ENCODE measurements at places on chromosomes 2 and 18.

GRCh38 chr2:111618978-111619902, 264.8 kb downstream of the ANAPC1 start:
- no peak for DNase-seq

GRCh38 chr2:96950381-96951124, 35.8 kb downstream of the FAM178B start:
- no peak for DNase-seq

DNA sequence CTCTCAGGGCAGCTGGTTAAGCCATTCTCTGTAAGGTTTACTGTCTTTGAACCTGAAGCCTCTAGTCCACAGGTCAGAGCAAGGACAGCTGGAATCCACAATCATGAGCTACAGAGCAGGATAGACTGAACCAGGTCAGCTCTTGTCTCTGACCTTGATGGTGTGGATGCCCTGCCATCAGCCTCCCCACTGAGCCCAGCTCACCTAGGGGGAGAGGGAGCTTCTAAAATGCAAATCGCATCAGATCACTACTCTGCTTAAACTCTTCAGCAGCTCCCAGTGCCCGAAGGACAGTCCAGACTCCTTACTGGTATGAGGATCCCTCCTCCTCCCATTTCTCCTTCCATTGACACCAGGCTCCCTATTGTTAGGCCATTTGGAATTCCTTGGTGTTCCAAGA, 255.3 kb upstream of the CCDC68 start:
- no peak for DNase-seq

- DNase-seq, result no peak
These were observed 88.9 kb upstream of the THOC1 start for GRCh38 chr18:356778-357177.

- DNase-seq, result no peak
These were observed 26.7 kb upstream of the APOB start for GRCh38 chr2:21070341-21071257.

GRCh38 chr2:20093263-20094141, 42.1 kb upstream of the LAPTM4A start:
- DNase-seq, result no peak

DNA sequence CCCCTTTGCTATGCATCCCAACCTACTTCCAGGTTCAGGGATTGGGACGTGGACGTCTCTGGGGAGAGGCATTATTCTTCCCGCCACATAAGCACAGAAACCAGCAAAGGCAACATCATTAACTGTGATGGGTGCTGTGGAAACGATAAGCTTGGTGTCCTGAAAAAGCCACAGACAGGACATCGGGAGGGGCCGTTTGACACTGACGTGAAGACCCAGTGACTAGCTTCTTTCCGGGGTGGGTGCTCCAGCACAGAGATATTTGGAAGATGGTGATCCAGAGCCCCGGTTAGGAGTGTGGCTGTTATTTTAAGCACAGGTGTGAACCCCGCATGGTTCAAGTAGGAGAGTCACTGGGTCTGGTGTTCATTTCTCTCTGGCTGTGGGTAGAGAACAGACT, 163.8 kb upstream of the HDAC4 start:
- DNase-seq, result no peak

DNA sequence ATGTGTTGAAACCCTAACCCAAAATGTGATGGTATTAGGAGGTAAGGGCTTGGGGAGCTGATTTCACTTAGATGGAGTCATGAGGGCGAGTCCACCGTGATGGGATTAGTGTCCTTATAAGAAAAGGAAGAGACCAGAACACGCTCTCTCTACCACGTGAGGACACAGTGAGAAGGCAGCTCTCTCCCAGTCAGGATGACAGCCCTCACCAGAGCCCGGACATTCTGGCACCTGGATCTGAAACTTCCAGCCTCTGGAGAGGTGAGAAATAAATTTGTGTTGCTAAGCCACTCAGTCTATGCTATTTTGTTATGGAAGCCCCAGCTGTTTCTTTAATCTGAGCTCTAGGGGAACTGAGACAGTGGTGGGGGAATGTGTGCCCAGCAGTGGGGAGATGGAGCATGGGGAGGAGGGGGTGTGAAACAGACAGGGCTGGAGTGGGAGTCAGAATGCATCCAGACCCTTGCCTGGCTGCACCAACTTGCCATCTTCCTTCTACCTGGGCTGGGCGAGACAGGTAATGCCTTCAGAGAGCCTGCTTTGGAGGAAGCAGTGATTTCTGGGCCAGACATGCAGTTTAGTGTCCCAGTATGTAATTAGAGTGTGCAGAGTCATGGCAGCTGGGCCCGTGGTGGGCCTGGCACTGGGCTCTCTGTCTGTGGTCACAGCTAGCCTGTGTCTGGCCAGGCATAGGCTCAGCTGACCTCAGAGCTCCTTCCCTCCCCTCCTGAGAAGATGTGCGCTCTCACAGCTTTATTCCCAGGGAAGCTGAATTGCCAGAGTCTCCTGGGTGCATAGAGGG, 38.1 kb downstream of the RHOB start:
- no peak for DNase-seq

DNA sequence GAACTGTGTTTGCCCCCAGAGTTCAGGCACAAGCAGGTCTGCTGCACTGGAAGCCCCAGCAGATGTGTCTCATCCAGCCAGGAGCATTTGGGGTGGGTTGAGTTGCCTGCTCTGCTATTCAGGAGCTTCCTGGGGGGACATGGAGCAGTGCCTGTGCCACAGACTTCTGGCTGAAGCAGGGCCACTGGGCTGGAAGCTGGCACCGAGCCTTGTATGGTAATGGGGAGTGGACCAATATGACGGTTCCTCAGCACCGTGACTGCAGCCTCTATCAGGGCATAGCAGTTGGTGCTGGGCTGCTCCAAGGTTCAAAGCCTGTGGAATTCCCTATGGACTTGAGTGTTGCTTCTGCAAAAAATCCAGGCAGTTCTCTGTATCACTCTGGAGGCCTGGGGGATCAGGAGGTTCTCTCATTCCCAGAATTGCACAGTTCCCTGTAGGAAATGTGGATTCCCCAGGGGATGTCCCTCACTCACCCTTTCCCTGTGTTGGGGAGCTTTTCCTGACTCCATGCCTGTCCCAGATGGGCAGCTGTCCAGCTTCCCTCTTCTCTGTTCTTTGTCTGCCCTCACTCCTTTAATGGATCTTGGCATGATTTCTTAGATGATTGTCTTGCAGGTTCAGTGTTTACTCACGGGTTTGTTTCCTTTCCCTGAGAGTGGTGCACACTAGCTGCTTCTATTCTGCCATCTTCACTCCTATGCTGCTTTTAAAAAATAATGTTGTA, 37.2 kb upstream of the THSD7B start:
- no peak for DNase-seq

- DNase-seq, result no peak
These were observed 369.3 kb upstream of the RND3 start for GRCh38 chr2:150856596-150857281.

DNA sequence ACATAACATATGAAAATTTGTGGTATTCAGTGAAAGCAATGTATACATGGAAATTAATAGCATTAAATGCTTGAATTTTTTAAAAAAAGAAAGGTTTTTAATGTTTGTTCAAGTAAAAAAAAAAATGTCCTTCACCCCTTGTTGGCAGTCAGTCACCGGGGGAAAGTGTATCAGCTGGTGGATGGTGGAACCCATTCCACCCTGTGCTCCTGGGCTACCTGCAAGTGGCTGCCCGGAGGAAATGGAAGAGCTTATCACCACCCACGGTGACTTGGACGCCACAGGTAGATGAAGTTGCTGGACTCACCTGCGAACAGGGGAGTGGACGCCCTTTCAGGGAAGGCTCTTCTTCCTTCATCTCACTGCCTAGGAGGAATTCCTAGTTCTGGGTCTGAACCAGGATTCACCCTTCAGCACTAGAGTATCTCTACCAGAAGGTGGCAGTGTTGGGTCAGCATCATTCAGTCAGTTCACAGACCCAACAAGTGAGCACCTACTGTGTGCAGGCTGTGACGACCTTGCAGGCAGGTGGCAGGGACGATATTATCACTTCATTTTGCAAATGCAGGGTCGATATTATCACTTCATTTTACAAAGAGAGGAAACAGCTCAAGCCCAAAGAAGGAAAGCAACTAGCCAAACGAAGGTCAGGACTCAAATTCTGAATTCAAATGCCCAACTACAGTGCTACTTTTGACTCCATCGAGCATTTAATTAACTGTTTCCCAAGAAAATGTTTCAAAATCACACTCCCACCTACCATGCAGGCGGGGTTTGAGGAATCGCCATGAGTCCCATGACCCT, 35.8 kb downstream of the CIB4 start:
- peak; percentile 31 for DNase-seq

GRCh38 chr2:207224381-207224780, 58.6 kb upstream of the KLF7 start:
- no peak for DNase-seq

- no peak for DNase-seq
These were observed 261.6 kb downstream of the NRXN1 start for GRCh38 chr2:50770299-50770698.

DNA sequence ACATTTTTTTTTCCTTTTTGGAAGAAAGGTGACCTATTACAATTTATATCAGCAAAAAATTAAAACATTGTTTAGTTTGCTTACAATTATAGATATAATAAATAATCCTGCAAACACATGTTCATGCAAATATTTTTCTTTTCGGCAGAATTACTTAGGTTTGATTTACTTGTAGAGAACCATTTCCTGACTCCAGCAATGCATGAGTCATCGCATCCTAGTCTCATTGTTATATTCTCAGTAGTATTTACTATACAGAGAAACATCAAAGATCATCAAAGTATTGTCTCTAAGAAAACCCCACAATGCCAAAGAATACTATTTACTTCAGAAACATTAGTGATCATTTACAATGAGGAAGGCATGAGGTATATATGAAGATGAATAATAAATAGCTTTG, 40.4 kb upstream of the MTIF2 start:
- peak; percentile 24 for DNase-seq

DNA sequence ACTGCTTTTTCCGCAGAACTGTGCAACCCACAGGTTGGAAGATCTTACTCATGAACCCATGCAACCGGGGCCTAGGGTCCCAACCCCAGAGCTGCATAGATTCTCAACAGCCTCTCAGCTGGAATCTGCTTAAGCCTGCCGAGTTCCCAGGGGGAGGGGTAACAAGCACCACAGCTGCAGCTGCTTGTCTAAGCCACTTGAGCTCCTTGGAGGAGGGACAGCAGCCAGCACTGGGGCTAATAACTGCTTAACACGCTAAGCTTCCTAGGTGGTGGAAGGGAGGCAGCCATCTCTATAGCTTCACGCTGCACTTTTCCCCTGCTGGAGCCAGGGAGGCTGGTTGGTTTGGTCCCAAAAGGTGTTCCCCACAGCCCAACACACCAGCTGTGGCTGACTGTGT, 311.6 kb downstream of the DSC3 start:
- DNase-seq, result no peak

- DNase-seq, result no peak
These were observed 200.3 kb downstream of the PDE11A start for GRCh38 chr2:177872286-177872685.

Measured in CD4-positive, alpha-beta T cell treated with Interleukin-15 for 4 hours (primary cell).